H9 (cell line): ENCODE measurements at places on chromosomes 7 and 10.

GRCh38 chr7:55436457-55436856, 71.3 kb downstream of the LANCL2 start:
- no peak for DNase-seq

- DNase-seq = no peak
Observed at GRCh38 chr7:150317748-150318444, 5.3 kb upstream of the LRRC61 start.

DNA sequence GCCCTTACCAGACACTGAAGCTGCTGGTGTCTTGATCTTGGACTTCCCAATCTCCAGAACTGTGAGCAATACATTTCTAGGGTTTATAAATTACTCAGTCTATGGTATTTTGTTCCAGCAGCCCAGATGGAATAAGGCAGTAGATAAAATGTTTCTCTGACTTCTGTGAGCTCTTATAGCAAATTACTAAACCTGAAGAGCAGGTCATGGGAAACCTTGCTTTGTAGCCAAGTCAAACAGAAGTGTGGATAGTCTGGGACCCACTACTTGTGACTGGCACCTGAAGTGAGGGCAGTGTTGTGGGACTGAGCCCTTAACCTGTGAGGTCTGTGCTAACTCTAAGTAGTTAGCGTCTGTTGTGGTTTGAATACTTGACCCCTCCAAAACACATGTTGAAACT, 4.6 kb upstream of the TBRG4 start:
- no peak for DNase-seq

DNA sequence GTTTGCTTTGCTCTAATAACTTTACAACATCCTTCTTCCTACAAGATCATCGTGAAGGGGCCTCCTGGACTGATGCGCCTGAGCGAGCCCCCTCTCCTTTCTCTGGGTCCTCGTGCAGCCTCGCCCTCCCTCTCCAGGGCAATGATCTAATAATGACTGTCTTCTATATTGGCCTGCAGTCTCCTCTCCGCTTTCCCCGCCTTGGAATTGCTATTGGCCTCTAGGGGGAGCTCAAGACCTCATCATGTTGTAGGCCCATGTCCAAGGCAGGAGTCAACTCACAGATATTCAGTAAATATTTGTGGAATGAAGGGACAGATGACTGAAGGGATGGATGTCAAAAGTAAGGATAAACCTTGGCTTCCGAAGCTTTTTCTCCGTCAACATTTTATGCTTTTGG, 1180.3 kb downstream of the TYW1 start:
- DNase-seq = peak; percentile 81

DNA sequence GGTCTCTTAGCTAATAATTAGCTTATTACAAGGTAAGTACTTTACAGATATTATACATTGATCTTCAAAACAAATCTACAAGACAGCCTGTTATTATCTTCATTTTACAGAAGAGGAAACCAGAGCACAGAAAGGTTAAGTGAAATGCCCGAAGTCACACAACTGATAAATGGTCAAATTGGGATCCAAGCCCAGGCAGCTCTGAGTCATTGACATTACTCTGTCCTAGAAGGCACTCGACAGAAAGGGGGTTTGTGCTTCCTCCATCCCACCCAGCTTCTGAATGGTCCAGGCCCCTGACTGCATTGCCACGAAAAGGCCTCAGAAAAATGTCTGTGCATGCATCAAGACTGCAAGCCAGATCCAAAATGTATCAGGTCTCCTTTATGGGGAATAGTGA, 81.3 kb upstream of the ZNF438 start:
- DNase-seq = no peak

DNA sequence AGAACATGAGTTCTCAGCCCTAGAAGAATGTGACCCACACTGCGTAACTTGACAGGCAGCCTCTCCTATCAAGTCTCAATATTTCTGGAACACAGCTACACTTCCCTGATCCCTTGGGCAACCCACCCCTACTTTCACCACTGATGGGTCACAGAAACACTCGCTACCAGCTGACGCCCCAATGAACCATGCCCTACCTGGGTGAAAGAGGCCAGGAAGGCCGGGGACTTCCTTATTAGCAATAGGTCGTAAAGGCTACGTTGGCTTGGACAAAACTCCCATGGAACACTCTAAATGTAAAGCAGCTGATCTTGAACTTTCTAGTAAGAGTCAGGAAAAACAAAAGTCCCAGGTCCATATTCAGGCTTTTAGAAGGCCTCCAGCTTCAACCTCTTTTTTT, 202.3 kb upstream of the KCTD7 start:
- no peak for DNase-seq

- peak; percentile 54 for DNase-seq
Observed at GRCh38 chr10:71964743-71965515, 734 bp downstream of the CHST3 start.

DNA sequence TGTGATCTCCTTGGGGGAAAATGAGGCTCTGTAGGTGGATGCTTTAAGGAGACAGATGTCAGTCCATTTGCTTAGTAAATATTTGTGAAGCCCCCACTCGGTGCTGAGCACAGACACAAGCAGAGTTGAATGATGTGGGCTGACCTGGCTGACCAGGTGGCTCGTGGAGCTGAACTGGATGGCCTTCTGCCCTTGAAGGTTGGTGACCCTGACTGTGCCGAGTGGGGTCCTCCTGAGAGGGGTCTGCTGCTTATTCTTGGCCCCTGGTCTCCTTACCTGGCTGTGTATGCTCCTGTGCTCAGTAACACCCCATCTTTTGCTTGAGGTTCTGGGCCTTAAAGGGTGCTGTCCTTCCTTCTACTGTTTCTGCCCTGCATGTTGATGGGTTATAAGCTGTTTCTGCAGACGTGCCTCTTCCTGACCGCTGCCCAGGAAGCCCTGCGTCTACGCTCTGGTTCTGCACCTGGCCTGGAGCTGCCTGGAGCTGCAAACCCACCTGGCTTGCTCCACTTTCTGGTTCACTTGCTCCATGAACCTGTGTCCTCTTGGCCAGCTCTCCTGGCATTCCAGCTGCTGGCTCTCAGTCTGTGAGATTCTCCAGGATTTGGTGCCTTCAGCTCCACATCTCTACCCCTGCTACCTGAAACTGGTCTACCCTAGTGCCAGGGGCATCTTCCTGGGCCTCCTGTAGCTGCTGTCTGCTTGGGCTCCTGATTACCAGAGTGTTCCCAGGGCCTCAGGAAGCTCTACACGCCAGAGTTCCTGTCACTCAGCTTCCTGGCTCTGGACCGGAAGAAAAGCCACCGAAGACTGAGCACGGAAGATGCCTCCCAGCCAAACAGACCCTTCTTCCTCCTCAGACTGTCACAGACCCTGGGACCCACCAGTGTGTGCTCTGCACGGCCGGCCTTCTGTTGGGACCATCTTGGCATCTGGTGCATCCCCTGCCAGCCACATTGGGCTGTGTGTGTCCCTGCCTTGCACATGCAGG, 76.5 kb downstream of the ADCY1 start:
- DNase-seq = no peak

- no peak for DNase-seq
Observed at GRCh38 chr7:72213081-72213480, 199.1 kb downstream of the CALN1 start.

- peak; percentile 83 for DNase-seq
Observed at GRCh38 chr7:220151-220841, 27.9 kb downstream of the FAM20C start.

DNA sequence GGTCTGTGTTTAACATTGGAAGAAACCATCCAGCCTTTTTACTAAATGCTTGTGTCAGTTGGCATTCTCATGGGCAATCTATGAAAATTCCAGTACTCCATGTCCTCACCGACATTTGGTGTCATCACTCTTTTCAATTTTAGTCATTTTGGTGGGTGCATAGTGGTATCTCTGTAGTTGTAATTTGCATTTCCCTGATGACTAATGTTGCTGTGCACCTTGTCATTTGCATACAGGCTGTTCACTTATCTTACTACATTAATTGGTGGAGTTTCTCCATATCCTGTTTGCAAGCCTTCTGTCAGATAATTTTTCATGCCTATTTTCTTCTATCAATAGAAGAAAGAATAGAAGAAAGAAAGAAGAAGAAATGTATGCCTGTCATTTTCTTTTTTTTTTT, 73.7 kb downstream of the PLPP4 start:
- no peak for DNase-seq
